NCI-H69 (cell line): ENCODE measurements at places on chromosomes 12 and 14.
A peak's percentile ranks its signal among the peaks of the same experiment; 100 is the strongest.

DNA sequence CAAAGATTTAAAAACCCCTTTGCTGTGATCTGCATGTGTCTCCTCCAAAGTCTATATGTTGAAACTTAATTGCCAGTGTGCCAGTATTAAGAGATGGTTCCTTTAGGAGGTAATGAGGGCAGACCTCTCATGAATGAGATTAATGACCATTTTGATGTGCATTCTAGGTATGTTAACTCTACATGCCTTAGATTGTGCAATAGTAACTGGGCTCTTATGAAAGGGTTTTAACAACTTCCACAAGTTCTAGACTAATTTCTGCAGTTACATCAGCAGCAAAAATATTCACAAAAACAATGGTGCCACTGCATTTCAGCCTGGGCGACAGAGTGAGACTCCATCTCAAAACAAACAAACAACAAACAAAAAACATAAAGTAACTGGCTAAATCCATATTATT is 3.8 kb upstream of the TAS2R10 start:
- no peak for DNase-seq

- peak; percentile 47 for DNase-seq
These were observed 7.5 kb upstream of the CISTR start for GRCh38 chr12:53759261-53759660.

GRCh38 chr14:51622376-51622775 is 29.3 kb upstream of the FRMD6 start:
- DNase-seq, result no peak

DNA sequence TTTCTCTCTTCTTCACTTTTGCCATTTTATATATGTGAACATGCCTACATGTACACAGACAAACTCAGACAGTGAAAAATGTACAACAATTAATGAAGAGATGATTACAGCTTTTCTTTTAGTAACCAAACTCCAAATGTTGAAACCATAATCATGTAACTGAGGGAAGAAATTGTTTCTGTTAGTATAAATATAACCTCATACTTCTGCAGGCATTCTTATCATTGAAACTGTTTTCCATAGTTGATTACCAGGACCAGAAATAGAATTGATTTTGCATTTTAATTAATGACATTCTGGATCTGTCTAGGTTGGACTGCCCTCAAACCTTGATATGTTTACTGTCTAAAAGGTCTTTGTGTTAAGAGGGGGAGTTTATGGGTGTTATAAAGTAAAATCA is 3.2 kb downstream of the ANO4 start:
- DNase-seq, result no peak

GRCh38 chr12:26704214-26704613 is 128.8 kb downstream of the ITPR2 start:
- no peak for DNase-seq

- DNase-seq, result no peak
These were observed 972.2 kb upstream of the TMEM132C start for GRCh38 chr12:127294651-127295210.

DNA sequence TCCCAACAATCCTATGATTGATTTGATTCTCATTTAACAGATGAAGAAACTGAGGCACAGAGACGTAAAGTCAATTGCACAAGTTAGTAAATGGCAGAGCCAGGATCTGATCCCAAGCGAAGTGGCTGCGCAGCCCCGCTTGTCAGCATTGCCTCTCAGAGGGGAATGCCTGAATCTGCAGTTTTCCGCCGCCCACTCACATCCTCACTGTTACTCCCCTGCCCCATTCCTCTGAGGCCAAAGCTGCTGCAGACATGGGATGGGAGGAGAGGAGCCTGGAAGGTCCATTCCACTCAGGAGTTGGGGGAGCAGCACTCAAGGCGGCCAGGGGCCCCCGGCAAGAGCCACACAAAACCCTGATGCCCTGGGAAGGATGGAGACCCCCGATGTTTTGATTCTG is 1.0 kb downstream of the NRIP2 start:
- DNase-seq, result no peak

DNA sequence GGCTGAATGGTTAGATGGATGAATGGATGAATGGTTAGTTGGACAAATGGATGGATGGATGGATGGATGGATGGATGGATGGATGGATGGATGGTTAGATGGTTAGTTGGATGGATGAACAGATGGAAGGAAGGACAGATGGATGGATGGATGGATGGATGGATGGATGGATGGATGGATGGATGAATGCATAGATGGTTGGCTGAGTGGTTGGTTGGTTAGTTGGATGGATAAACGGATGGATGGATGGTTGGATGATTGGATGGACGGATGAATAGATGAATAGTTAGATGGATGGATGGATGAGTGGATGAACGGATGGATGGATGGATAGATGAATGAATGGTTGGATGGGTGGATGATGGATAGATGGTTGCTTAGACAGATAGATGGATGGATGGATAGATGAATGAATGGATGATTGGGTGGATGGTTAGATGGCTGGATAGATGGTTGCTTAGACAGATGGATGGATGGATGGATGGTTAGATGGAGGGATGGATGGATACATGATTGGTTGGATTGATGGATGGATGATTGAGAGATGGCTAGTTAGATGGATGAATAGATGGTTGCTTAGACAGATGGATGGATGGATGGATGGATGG is 48.8 kb upstream of the HSPB8 start:
- no peak for DNase-seq

- DNase-seq, result no peak
These were observed 4.5 kb upstream of the HCAR3 start for GRCh38 chr12:122721057-122721545.

DNA sequence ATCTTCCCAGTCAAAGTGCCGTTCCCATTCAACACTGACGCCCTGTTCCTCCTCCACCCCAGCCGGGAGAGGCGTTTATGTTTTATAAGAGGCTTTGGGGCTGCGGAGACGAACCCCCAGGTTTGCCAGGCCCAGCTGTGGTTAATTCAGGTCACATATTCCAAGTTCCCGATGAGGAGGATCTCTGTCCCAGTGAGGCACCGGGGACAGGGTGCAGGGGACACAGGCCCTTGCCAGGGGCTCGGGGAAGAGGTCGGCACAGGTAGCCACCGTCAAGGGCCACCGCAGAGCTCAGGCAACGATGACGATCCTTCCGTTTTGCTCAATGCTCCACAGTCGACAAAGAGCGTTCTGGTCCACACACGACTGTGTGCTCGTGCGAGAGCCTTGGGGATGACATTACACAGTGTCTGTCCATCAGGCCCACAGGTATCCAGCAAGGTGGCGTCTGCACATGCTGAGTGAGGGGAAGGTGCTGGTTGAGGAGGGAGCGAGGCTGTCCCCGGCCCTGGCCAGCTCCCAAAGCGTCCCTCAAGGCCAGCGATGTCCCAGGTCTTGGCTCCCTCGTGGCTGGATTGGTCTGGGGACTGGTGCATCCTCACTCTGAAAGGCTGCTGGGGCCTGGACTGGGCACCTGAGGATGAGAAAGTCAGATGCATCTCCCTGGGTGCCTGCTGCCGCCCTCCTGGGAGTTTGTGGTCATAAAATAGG is 189.2 kb upstream of the C14orf180 start:
- DNase-seq, result no peak

DNA sequence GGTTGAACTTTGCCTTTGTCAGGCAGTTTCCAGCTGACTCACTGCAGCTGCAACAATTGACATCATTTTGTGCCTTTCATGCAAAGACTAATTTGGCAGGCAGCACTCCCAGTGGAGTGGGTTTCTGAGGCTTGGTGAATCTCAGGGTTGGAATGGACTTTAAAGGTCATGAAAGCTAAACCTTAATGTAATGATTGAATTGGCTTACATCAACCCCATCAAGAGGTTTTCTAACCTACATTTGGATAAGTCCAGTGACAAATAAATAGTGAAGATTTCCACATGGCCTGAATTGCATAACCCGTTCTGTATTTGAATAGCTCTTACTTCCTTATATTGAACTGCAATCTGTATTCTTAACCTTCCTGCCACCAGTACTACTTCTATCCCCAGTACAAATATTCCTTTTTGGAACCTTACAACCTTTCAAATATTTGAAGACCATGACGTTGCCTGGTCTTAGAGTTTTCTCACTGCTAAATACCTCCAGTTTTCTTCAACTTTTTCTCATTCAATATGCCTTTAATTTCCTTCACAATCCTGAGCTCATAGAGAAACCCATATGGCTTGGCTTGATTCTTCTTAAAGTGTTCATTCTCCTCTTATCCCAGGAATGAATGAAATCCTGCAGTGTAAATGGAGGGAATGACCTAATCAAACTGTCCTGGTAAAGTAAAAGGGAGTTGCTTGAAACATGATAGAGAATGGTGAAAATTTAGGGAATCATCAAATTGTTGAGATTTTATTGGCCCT is 168.1 kb upstream of the NOVA1 start:
- peak; percentile 11 for DNase-seq

DNA sequence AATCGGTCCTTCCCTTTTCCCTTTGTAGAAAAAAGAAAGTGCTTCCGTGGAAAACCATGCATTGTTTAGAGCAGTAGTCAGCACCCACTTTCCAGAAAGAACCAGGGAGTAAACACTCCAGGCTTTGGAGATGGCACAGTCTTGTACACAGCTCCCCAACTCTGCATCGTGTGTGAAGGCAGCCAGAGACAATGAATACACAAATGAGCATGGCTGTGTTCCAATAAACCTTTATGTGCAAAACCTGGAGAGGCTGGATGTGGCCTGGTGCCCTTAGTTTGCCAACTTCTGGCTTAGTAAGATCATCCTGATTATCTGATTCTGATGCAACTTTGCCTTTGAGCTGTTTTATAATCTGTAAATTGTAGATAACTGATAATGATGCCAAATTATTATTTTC is 463.4 kb upstream of the TMEM132C start:
- no peak for DNase-seq

DNA sequence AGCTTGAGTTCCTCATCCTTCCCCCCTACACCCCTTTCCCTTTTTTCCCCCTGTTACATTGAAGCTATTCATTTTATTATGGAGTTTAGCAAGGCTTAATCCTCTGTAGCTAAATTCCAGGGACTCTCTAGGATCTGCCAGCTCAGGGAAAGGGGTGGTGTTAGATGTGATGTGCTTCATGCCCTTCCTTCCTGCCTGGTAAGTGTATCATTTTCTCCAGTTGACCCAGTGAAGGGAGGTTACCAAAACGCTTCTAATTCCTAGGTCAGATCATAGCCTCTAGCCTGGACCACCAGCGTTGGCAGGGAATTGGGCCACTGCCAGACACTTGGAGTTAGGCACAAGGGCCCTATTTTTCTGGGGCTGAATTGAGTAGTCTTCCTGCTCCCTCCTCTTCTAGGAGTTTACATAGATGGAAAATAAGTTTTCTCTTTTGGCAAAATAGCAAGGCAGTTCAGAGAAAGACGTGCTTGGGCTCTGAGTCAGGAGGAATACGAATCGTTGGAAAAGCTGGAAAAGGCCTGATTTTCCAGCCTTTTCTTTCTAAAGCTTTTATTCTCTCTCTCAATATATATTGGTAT is 88.3 kb downstream of the NPAS3 start:
- DNase-seq, result no peak

DNA sequence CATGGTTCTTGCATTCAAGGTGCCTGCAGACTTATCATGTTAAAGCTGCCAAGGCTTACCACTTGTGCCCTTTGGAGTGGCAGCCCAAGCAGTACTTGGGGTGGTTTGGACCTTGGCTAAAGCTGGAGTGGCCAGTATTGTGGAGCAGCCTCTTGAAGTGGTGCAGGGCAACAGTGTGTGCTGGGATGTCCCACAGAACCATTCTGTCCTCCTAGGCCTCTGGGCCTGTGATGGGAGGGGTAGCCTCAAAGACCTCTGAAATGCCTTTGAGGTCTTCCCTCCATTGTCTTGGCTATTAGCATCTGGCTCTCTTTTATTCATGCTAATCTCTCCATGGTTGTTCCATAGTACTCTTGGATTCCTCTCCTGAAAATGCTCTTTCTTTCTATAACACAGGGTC is 78.2 kb upstream of the SLC24A4 start:
- no peak for DNase-seq

- DNase-seq, result no peak
These were observed 309.4 kb downstream of the BTG1 start for GRCh38 chr12:91836264-91836663.

- peak; percentile 4 for DNase-seq
These were observed 620 bp downstream of the YBX3 start for GRCh38 chr12:10722502-10722904.

- peak; percentile 45 for DNase-seq
These were observed 25.4 kb downstream of the AP5M1 start for GRCh38 chr14:57293866-57294837.

DNA sequence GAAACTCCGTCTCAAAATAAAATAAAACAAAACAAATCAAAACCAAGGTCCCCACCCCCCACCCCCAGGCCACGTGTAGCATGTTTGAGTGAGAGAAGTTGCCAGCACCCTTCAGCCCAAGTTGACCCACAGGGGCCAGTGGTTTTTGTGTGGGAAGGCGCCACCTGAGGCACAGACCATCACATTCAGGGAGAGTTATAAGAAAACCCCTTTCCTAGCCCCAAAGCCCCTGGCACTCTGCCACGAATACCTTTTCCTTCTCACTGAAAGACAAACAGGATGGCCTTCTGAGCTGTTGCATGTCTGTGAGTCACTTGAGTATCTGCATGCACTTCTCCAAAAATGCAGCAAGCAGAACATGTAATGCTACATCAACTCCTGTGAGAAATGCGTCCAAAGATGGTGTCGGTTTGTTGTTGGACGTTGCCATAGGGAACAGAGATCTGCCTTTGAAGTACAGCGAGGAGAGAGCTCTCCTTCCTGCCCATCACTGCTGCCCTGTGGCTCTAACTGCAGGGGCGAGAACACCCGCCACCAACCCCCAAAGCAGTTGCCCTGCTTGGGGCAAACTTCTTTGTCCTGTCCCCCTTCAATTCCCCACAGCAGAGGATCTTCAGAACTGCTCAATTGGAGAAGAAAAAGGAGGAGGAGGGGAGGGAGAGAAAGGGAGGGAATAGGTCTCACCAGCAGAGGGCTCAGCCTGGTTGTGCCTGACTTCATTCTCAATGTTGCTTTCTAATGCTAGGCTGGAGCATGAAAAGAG is 2.7 kb upstream of the TRAF3 start:
- peak; percentile 78 for DNase-seq
